ENCODE measurements at places on chromosomes 5 and 9. TPM values are rescaled to one million over a fixed set of nuclear protein-coding genes. Genes with fewer than 3 reads are reported as not detected.

- peak; percentile 62 for DNase-seq
Measured at GRCh38 chr9:100689635-100690034, 111.8 kb downstream of the CAVIN4 start.

DNA sequence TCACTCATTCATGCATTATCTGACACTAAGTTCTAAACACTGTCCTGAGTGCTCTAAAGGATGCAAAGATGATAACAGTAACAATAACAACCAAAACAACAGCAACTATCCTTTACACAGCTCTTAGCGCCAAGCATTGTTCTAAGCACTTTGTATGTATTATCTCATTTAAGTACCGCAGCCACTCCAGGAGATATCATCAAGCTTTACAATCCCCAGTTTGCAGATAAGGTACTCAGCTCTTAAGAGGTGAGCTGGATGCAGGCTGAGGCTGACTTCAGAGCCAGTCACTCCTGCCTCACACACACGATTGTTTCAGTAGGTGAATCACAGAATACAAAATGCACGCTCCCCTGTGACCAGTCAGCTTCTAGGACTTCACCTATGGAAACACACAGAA is 141.8 kb downstream of the PAX5 start:
- DNase-seq, result no peak

- DNase-seq, result no peak
Measured at GRCh38 chr5:155952486-155953089, 374.4 kb upstream of the SGCD start.

DNA sequence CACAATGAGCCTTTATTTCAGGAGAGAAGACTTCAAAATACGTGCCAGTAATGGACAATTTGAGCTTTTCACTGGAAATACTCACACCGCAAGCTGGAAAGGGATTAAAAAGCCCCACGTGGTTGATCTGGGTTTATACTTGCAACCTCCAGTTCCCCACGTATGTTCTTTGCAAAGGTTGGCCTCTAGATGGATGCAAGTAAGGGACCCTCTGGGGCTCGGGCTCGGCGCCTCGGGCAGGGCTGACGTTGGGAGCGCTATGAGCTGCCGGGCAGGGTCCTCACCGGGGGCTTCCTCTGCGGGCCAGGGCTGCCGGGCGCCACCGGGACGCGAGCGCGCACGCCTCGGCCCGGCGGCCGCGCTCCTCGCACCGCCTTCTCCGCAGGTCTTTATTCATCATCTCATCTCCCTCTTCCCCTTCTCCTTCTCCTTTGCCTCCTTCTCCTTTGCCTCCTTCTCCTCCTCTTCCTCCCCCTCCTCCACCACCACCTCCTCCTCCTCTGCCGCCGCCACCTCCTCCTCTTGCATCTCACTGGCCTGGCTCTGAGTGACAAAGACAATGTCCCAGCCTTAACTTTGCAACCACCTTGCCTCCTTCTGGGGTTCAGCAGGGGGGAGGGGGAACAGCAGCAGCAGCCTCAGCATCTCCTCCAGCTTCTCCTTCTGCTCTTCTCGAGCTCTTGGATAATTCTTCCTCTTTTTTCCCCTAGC is 701 bp upstream of the ZNF462 start:
- no peak for DNase-seq

The SPAG8 gene
- 1.2 TPM for total RNA-seq

The NOXA1 gene
- 0.30 TPM for total RNA-seq

The ZNF608 gene
- total RNA-seq, result not detected

DNA sequence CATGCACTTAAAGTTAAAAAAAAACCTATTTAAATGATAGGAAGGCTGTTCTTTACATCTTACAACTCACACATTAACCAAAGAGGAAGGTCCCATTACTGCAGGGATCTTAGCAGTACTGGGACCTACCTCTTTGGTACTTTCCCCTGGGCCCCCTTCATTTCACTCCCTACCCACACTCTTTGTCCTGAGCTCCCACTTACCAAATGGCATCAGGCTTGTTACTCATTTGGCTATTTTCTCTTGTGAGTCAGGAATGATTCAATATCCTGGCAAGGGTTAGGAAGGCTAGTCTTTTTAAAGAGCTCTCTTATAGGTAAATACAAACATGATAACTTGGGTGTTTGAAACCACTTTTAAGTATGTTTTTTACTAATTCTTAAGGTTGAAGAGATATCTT is 117.4 kb upstream of the ELL2 start:
- no peak for DNase-seq

DNA sequence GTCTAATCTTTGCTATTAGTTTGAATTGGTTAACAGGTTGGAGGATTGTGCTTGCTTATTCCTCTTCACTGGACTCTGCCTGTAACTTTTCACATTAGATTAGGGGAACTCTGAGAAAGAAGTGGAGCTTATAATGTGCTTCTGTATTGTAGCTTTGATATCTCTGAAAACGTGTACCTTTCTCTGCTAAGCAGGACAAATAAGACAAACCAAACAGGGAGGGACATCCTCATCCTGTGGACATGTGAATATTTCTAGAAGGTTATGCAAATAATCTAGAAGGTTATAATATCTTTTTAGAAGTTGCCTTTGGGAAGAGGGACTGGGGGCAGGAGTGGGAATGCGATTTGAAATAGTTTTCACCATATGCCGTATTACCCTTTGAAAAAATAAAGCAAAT is 11.7 kb downstream of the IQGAP2 start:
- DNase-seq, result no peak

DNA sequence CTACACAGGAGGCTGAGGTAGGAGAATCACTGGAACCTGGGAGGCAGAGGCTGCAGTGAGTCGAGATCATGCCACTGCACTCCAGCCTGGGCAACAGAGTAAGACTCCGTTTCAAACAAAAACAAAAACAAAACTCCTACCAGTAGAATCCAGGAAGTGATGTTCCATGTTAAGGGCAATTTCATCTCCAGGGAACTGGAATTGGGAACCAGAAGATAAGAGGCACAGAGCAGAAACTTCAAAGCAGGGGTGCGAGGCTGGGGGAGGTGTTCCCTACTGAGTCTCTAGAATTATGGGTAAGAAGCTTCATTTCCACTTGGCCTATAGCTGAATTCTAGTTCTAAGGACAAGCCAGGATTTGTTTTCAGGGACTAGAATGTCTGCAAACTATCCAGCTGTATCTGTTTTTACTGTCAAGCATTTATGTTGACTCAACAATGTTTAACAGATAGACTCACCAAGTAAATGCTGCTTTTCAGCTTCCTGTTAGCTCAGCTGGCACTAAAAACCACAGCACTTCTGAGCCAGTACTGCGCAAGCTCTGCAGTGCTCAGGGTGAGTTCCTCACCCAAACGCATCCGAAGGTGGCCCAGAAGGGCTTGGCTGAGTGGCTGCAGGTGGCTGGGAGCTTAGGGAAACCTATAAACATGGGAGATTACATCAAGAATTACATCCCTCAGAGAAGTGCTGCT is 320.1 kb downstream of the MTRR start:
- no peak for DNase-seq

GRCh38 chr5:61394793-61395192 is 62.7 kb downstream of the ZSWIM6 start:
- no peak for DNase-seq

DNA sequence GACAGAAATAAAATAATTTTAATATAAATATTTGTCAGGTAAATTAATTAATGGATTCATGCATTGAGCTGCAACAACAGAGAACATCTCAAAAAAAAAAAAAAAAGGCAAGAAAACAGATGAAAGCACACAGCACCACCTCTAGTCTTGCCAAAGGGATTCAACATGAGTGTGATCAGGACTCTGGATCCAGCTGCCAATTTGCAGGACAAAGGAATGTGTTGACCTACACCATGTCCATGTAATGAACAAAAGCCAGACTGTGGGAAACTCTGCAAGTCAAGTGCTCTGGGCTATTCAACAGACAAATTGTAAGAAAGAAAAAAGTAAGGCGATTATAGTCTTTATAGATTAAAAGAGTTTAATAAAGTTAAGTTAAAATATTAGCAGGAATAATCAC is 769.3 kb downstream of the TLR4 start:
- no peak for DNase-seq

The TBC1D13 gene
- total RNA-seq, result 21.5 TPM

DNA sequence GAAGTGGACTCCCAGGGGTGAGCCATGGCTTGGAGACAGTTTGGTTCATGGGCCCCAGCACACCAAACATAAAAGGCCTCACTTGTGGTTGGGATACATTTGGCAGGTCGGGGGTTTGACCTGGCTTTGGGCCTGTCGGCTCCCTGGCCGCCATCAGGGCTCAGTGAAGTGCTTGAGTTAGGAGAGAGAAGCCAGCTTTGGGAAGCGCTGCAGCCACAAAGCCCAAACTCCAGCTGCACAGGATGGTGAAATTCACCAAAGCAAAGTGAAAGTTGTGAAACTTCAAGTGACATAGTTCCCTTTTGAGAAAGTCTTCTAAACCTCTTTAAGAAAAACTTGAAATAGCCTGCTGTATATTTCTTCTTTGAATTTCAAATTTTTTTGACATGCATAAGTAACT is 27.5 kb downstream of the SLC46A2 start:
- DNase-seq, result no peak

The EFNA5 gene
- total RNA-seq, result not detected

- DNase-seq, result no peak
Measured at GRCh38 chr5:156835905-156836304, 14.2 kb upstream of the PPP1R2B start.

The PCDHGA5 gene
- total RNA-seq, result 0.09 TPM

DNA sequence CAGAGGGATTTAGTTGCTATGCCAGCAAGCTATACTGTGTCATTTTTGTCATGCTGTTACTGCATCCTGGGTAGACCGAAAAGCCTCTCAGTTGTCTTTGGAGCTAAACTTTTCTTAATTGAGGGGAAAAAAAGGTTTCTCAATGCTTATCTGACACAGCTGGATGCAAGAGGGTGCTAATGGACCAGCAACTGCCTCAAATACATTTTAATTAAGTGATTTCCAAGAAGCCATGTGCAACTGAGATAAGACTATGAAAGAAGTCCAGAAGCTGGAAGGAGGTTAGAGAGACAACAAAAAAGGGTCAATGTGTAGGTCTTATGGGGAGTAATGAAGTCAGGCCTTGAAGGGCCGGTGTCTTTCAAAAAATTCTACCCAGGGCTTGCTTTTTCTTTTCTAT is 465.7 kb upstream of the DMAC1 start:
- DNase-seq, result no peak

- no peak for DNase-seq
Measured at GRCh38 chr5:171306166-171306565, 2.9 kb upstream of the TLX3 start.

The MEIKIN gene
- not detected for total RNA-seq

DNA sequence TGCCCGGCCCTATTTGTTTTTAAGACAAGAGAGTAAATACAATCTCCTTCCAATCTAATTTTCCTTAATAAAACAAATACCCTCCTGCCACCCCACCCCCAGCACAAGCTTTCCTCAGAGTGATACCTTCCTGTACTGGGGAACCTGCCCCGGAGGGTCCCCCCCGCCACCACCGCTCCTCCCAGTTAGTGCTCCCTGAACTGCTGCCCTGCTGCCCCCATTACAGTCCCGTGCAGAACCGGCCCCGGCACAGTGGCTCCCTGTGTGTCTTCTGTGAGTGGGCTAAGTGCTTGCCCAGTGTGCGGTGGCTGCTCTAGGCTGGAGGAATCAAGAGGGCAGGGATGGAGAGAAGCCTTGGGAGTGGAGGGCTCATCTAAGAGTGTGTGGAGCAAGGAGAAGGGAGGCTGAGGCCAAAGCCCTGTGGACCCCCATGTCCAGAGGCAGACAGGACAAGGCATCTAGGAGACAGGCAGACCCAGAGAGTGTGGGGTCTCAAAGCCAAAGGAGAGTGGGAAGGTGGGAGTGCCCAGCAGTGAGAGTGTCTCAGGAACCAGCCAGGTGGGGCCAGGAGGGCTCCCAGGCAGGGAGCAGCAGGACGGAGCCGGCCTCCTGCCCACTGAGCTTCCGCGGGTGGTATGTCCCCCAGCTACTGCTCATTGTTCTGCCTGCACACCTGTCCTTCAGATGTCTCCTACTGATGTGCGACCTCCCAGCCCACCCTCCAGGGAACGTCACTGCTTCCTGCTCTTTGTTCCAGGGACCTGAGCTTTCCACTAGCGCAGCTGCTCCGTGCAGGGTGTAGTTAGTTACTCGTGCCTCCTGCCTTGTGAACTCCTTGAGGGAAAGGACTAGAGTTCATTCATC is 129.0 kb downstream of the DAB2IP start:
- no peak for DNase-seq

DNA sequence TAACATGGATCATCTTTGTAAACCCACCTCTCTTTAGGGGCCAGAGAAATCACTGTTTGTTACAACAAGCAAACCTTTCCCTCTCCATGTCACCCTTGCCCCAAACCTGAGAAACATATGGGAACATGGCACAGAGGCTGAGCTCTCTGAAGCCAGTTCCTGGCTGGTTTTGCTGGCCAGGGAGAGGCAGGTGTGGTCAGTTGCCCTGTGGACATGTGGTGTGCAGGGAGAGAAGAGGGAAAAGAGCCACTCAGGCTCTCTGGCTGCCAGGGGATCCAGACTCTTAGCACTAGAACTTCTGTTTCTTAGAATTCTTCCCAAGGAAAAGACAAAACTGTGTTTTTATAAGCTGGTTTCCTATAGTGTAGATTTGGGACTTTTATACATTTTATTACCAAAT is 4.6 kb upstream of the CATSPER3 start:
- no peak for DNase-seq

GRCh38 chr5:36945687-36946086 is 69.1 kb downstream of the NIPBL start:
- no peak for DNase-seq

Measured in activated CD8-positive, alpha-beta memory T cell treated with anti-CD3 and anti-CD28 coated beads, Interleukin-2, amount 10 ng/mL, durations not matched to agents 7 days and 5 days (primary cell).